ENCODE measurements at places on chromosomes 5 and 9.

- DNase-seq: no peak
Measured at GRCh38 chr5:82072138-82072537, 100.3 kb downstream of the ATG10 start.

- DNase-seq: no peak
Measured at GRCh38 chr5:117568622-117569021, 994.0 kb upstream of the SEMA6A start.

DNA sequence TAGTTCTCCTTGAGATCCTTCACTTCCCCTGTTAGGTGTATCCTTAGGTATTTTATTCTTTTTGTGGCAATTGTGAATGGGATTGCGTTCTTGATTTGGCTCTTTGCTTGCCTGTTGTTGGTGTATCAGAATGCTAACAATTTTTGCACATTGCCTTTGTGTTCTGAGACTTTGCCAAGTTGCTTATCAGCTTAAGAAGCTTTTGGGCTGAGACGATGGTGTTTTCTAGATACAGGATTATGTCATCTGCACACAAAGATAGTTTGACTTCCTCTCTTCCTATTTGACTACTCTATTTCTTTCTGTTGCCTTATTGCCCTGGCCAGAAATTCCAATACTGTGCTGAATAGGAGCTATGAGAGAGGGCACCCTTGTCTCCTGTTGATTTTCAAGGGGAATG lies 609.4 kb upstream of the COX7C start:
- no peak for DNase-seq

DNA sequence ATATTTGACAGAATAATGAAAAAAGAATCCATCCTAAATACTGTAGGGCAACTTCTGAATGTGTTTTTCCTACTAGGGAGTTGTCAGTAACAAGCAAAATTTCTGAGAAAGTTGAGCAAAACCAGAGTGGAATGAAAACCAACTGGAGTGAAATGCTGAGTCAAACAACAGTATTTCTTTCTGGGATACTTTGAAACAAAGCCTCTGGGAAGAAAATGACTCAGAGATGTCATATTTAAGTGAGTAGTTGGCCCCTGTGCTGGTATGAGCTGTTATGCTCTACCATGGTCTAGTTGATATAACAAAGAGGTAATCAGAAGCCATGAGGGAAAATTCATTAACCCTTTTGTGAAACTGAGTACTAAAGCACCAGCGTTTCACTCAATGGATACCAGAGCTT lies 372.1 kb upstream of the C9orf72 start:
- DNase-seq: no peak

DNA sequence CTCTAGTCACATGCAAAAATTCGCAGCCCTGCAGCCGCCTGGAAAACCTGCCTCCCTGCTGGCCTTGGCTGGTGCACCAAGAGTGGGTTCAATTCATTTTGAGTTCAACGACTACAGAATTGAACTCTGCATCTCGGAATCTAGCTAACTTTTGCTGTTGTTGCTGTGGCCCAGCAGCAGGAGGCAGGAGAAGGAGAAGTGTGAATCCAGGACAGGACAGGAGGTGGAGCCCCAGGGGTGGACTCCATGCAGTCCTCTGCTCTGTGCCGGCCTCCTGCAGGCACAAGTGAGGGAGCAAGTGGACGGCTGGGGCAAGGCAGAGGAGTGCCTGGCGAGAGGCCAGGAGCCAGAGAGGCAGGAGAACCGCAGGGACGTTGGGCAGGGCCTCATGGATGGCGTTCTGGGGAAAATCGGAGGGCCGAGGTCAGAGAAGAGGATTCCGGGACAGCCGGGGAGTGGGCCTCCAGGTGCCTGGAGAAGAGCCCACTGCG lies 214.2 kb downstream of the FANCC start:
- DNase-seq: no peak

All from common myeloid progenitor, CD34-positive (primary cell).